Prostate gland (tissue), 2 donors: ENCODE measurements at places on chromosomes 7 and 10. TPM values are rescaled to one million over a fixed set of nuclear protein-coding genes. Genes with fewer than 3 reads are reported as not detected.

DNA sequence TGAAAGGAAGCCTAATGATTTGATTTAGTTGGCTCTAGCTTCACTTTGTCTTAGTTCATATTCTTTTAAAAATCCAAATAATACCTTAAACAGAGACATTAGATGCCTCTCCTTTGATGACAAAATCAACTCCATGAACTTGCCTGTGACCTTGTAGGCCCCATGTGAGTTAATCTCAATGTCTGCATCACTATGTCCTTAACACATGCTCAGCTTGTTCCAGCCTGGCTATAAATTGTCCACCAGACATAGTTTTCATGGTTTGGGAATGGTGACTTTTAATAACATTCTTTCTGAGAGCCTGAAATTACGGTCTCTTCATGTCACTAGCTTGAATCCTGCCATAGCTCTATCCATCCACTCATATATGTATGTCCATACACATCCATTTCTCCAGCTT, 656.3 kb upstream of the IGFBP3 start:
- DNase-seq: no peak

GRCh38 chr7:71842786-71843185, 569.4 kb downstream of the CALN1 start:
- no peak for DNase-seq

GRCh38 chr10:43253461-43254198, 13.2 kb downstream of the RASGEF1A start:
- no peak for DNase-seq

DNA sequence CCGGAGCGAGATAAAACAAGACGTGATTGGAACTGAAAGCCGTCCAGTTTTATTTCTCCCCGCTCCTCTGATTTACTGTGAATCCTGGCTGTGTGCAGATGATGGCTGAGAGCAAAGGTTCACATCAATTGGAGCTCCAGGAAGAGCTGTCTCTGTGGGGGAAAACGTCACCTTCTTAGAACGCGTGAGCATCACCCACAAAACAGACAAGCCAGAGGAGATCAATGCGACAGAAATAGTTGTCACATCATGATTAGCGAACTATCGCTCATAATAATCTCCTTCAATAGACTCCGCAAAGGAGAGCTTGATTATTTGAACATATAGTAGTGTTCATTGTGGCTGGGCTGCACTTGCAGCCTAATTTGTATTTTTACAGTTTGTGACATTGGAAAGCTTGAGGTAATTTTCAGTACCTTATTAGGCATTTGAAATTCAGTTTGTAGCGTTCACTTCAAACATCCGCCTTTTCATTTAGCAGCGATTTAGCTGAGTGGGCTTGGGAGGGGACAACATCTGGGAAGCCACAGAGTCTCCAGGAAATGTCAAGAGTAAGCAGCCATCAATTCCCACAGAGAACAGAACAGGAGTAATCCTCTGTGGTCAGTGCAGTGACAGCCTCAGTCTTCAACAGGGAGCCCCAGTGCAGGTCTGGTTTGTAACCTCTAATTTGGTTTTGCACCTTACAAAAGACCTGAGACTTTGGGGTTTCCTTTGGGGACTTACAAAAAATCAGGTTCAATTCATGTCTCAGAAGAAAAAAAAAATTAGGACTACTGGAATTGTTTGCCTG, 276.8 kb upstream of the PFKP start:
- DNase-seq: no peak

Gene ASB10
- total RNA-seq: not detected

Gene MPP7
- 10.1 TPM for total RNA-seq

Gene SAMD9L
- 6.2 TPM for total RNA-seq

Gene SRGN
- total RNA-seq: 29.1 TPM

Gene CASTOR2
- 45.9 TPM for total RNA-seq
